Type B pancreatic cell (in vitro differentiated cells): ENCODE measurements at places on chromosomes 16 and 17. TPM values are rescaled to one million over a fixed set of nuclear protein-coding genes. Genes with fewer than 3 reads are reported as not detected.
A peak's percentile ranks its signal among the peaks of the same experiment; 100 is the strongest.

- H3K4me1 ChIP-seq = peaks cover 4% of the 10 kb centered on the region
- no peak for DNase-seq
- H3K4me3 ChIP-seq = no peak overlapping the region
- no peaks in the 10 kb centered on the region for H3K27me3 ChIP-seq
- peaks cover 38% of the 10 kb centered on the region for H3K36me3 ChIP-seq
Measured at GRCh38 chr17:68539548-68540467, 27.6 kb downstream of the PRKAR1A start.

AIPL1 gene
- not detected in 2 replicates for total RNA-seq

TERB1 gene
- 0.41 TPM in 1 of 2 replicates, not detected in the other for total RNA-seq

RHBDL1 gene
- 2.2 and 2.7 TPM in 2 replicates for total RNA-seq

GRCh38 chr17:46043606-46044005 is 44.6 kb downstream of the STH start:
- peaks cover 34% of the 10 kb centered on the region for H3K36me3 ChIP-seq
- no peaks in the 10 kb centered on the region for H3K27me3 ChIP-seq
- peaks cover 23% of the 10 kb centered on the region for H3K4me1 ChIP-seq
- peak overlapping the region; percentile 57 for H3K27ac ChIP-seq
- no peak overlapping the region for H3K4me3 ChIP-seq

DNA sequence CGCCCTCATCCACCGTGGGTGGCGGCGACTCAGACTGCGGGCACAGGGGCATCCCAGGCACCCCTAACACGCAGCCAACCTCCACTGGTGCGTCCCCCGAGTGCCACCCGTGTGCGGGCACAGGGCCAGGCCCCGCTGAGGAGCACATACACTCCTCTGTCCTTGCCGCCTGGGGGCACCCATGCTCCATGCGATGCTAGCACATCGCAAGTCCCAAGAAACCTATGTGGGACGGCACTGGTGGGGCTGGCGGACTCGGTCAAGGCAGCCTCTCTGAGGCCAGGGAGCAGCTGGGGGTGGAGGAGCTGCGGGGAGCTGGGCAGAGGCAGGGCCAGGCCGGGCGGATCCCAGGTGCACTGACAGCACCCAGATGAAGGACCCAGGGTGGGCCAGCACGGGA is 4.0 kb downstream of the ZNF598 start:
- DNase-seq = no peak
- H3K27me3 ChIP-seq = no peaks in the 10 kb centered on the region
- no peak overlapping the region for H3K4me3 ChIP-seq
- H3K4me1 ChIP-seq = peaks cover 15% of the 10 kb centered on the region
- no peak overlapping the region for H3K27ac ChIP-seq
- no peaks in the 10 kb centered on the region for H3K36me3 ChIP-seq

GRCh38 chr17:4364622-4365041 is 1.8 kb downstream of the UBE2G1 start:
- peak overlapping the region; percentile 97 for H3K4me3 ChIP-seq
- no peaks in the 10 kb centered on the region for H3K27me3 ChIP-seq
- peaks cover 29% of the 10 kb centered on the region for H3K4me1 ChIP-seq

- H3K36me3 ChIP-seq = no peaks in the 10 kb centered on the region
- H3K27ac ChIP-seq = no peak overlapping the region
- no peak for DNase-seq
- H3K4me1 ChIP-seq = no peaks in the 10 kb centered on the region
Measured at GRCh38 chr16:7209598-7209997, 123.0 kb upstream of the RBFOX1 start.

- H3K36me3 ChIP-seq = no peaks in the 10 kb centered on the region
- no peaks in the 10 kb centered on the region for H3K4me1 ChIP-seq
- no peaks in the 10 kb centered on the region for H3K27me3 ChIP-seq
Measured at GRCh38 chr16:35585411-35585810, 2126.0 kb downstream of the TP53TG3F start.

- peaks cover 17% of the 10 kb centered on the region for H3K4me1 ChIP-seq
- peak overlapping the region; percentile 91 for H3K4me3 ChIP-seq
- DNase-seq = no peak
Measured at GRCh38 chr16:3182608-3183444, 5.2 kb upstream of the OR1F1 start.

DNA sequence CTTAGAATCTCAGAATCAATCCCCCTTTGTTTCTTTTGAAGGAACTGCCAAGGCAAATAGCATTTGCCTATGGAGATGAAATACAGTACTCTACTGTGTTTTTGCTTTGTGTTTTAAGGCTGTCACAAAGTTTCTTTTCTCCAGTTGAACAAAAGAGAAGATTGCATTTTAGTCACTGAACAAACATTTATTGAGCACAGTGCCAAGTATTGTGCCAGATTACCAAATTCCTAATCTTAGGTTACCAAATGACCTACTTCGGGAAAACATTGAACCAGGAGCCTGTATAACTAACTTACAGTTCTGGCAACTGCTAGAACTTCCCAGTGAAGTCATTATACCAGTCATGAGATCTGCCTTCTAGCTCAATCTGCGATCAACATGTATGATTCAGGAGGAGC is 3.0 kb upstream of the UBB start:
- no peak for DNase-seq
- H3K36me3 ChIP-seq = peaks cover 24% of the 10 kb centered on the region
- H3K27ac ChIP-seq = peak overlapping the region; percentile 48
- H3K4me1 ChIP-seq = peaks cover 20% of the 10 kb centered on the region
- H3K4me3 ChIP-seq = peak overlapping the region; percentile 47

KRTAP1-5 gene
- total RNA-seq = not detected in 2 replicates

- no peak overlapping the region for H3K27ac ChIP-seq
- no peak overlapping the region for H3K4me3 ChIP-seq
- DNase-seq = no peak
- H3K27me3 ChIP-seq = peaks cover 6% of the 10 kb centered on the region
Measured at GRCh38 chr16:88792668-88793250, 7.7 kb upstream of the PIEZO1 start.

SOST gene
- 2.0 TPM in 1 of 2 replicates, not detected in the other for total RNA-seq

SEZ6 gene
- 6.9 and 11.5 TPM in 2 replicates for total RNA-seq

- H3K36me3 ChIP-seq = peaks cover 6% of the 10 kb centered on the region
- H3K27me3 ChIP-seq = peaks cover 54% of the 10 kb centered on the region
- H3K4me1 ChIP-seq = peaks cover 6% of the 10 kb centered on the region
- DNase-seq = no peak
- no peak overlapping the region for H3K27ac ChIP-seq
Measured at GRCh38 chr17:42783062-42783790, 2.8 kb downstream of the WNK4 start.

DNA sequence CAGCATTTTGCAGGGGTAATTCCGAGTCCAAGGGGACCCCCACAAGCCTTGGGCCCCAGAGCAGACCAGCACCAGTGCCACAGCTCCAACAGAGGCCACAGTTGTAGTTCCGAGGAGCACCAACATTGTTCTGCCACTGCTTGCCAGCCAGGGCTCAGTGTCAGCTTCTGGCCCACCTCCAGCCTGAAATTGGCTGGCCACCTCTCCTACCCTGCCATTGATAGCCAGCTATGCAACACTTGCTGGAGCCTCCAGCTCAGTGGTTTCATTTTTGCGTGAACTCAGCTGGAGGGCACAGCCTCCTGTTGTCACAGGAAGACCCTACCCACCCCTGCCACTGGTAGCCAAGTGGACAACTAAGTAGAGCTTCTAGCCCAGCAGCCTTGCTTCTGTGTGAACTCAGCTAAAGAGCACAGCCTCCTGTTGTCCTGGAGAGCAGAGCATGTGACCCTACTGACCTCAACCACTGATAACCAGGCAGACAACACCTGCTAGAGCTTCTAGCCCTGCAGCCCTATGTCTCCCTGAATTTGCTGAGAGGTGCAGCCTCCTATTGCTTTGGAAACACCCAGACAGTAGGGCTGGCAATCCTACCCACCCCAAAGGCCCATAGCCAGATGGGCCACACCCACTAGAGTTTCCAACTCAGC is 24.9 kb downstream of the HYDIN start:
- no peak overlapping the region for H3K4me3 ChIP-seq
- no peak overlapping the region for H3K27ac ChIP-seq
- peaks cover 5% of the 10 kb centered on the region for H3K4me1 ChIP-seq

- H3K27ac ChIP-seq = no peak overlapping the region
- DNase-seq = no peak
- H3K4me3 ChIP-seq = no peak overlapping the region
- H3K36me3 ChIP-seq = no peaks in the 10 kb centered on the region
- no peaks in the 10 kb centered on the region for H3K27me3 ChIP-seq
- peaks cover 1% of the 10 kb centered on the region for H3K4me1 ChIP-seq
Measured at GRCh38 chr17:67544364-67544955, 167.4 kb downstream of the PITPNC1 start.

LITAFD gene
- total RNA-seq = not detected in 2 replicates

DNA sequence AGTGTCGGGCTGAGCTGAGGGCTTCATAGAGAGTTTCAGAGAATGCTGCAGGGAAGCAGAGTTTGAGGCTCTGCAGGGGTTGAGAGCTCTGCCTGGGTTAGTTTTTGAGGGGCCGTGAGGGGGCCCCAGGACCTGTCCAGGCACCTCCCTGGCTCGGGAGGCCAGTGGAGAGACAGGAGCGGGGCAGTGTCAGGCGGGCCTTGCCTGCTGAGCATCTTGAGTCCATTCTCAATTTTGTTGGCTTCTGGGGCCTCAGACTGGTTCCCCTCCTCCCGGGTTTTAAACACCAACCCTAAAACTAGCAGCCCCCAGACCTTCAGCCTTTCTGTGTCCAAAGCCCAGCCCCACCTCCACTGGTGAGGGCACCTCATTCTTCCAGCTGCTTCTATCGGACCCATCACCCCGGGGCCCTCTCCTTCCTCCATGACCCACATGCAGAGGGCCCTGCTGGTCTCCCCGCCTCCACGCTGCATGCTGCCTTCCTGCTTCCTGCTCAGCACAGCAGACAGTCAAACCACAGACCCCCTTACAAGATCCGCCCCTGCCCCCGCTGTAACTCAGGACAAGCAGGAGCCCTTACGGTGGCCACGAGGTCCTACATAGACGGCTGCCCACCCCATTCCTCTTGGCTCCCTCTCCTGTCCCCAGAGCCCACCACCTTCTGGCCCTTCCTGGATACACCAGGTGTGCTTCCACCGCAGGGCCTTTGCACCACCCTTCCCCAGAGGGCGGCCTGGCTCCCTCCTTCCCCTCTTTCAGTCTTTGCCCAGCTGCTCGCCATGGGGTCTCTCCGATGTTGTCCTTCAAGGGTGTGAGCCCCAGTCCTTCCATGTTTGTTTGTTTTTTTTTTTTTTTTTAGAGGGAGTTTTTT is 3.8 kb downstream of the RNF213 start:
- peaks cover 4% of the 10 kb centered on the region for H3K36me3 ChIP-seq
- no peak overlapping the region for H3K27ac ChIP-seq
- no peaks in the 10 kb centered on the region for H3K27me3 ChIP-seq

- no peak overlapping the region for H3K27ac ChIP-seq
- no peaks in the 10 kb centered on the region for H3K27me3 ChIP-seq
- no peaks in the 10 kb centered on the region for H3K4me1 ChIP-seq
- no peak overlapping the region for H3K4me3 ChIP-seq
- peaks cover 4% of the 10 kb centered on the region for H3K36me3 ChIP-seq
Measured at GRCh38 chr16:47250983-47251382, 107.2 kb upstream of the NETO2 start.

CCL5 gene
- total RNA-seq = 1.1 TPM in 1 of 2 replicates, not detected in the other

DNA sequence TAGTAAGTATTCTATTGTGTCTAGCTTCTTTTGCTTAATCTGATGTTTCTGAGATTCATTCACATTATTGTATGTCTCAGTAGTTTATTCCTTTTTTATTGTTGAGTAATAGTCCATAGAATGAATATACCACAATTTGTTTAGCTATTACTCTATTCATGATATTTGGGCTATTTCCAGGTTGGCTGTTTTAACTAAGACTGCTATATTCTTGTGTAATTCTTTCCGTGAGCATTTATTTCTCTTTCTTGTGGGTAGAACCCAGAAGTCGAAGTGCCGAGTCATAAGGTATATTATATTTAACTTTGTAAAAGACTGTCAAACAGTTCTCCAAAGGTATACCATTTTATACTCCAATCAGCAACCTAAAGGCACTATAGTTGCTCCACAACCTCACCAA is 160.8 kb downstream of the ANKFN1 start:
- H3K27me3 ChIP-seq = peaks cover 18% of the 10 kb centered on the region
- H3K4me1 ChIP-seq = peaks cover 7% of the 10 kb centered on the region
- no peak overlapping the region for H3K4me3 ChIP-seq

- H3K27ac ChIP-seq = no peak overlapping the region
- no peak for DNase-seq
- no peak overlapping the region for H3K4me3 ChIP-seq
- H3K4me1 ChIP-seq = peaks cover 10% of the 10 kb centered on the region
- peaks cover 8% of the 10 kb centered on the region for H3K27me3 ChIP-seq
Measured at GRCh38 chr16:7317982-7318381, 14.7 kb upstream of the RBFOX1 start.

- DNase-seq = no peak
- no peaks in the 10 kb centered on the region for H3K36me3 ChIP-seq
Measured at GRCh38 chr17:68972119-68972704, 17.0 kb upstream of the ABCA8 start.

ZNF19 gene
- 6.0 and 7.6 TPM in 2 replicates for total RNA-seq

- DNase-seq = no peak
- peaks cover 14% of the 10 kb centered on the region for H3K27me3 ChIP-seq
- H3K27ac ChIP-seq = no peak overlapping the region
- H3K36me3 ChIP-seq = no peaks in the 10 kb centered on the region
- no peaks in the 10 kb centered on the region for H3K4me1 ChIP-seq
Measured at GRCh38 chr16:57051696-57052228, 40.6 kb upstream of the CPNE2 start.

TMEM204 gene
- total RNA-seq = 1.0 TPM in 1 of 2 replicates, not detected in the other
